ENCODE measurements at places on chromosomes 4 and X.

DNA sequence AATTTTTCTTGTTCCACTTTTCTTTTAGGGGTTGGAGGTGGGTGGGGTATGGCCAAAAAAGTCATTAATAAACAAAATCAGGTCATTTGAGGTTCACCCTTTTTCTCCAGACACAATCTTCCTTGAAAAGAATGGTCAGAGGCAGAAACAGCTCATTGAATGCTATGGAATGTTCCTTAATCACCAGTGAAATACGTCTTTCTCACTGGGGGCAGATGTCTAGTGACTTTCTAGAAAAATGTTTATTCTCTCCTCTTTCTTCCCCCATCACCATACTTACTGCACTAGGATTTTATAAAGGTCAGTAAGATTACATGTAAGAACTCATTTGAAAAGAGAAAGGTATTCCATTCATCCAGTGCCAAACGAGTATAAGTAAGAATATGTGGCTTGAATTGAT, 44.5 kb downstream of the MGST2 start:
- no peak for DNase-seq

DNA sequence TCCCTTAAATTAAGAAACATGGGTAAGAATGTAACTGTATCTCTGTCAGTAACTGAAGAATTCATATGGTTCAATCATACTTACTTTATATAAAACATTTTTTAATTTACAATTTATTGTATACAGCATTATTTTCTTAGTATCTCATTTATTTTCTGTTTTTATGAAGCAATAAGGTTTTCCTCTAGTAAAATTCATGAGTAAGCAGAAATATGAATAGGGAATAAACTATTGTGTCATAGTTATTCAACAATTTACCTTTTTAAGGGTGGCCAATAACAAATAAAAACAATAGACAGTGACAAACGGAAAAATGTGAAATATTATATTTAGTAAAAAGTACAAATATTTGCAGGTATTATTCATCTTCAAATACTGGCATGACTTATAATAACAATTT, 624.4 kb downstream of the TECRL start:
- no peak for DNase-seq

- no peak for DNase-seq
Observed at GRCh38 chrX:46559062-46559461, 13.8 kb upstream of the ZNF674 start.

DNA sequence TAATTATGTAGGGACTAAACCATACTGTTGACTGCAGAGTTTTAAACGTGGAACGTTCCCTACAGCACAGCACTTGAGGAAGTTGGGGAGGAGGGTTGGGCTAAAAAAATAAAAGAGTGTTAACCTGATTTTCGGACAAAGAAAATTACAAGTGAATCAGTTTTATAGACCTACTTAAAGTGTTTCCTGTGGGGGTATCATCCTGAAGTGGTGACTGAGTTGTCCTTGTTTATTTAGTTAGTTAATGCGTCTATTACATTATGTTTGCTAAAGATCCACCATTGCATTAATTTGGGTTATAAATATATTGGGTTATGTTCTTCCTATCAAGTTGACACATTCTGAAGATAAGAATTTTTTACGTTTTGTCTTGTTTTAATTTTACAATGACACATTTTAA, 14.7 kb downstream of the UNC5C start:
- DNase-seq: no peak

DNA sequence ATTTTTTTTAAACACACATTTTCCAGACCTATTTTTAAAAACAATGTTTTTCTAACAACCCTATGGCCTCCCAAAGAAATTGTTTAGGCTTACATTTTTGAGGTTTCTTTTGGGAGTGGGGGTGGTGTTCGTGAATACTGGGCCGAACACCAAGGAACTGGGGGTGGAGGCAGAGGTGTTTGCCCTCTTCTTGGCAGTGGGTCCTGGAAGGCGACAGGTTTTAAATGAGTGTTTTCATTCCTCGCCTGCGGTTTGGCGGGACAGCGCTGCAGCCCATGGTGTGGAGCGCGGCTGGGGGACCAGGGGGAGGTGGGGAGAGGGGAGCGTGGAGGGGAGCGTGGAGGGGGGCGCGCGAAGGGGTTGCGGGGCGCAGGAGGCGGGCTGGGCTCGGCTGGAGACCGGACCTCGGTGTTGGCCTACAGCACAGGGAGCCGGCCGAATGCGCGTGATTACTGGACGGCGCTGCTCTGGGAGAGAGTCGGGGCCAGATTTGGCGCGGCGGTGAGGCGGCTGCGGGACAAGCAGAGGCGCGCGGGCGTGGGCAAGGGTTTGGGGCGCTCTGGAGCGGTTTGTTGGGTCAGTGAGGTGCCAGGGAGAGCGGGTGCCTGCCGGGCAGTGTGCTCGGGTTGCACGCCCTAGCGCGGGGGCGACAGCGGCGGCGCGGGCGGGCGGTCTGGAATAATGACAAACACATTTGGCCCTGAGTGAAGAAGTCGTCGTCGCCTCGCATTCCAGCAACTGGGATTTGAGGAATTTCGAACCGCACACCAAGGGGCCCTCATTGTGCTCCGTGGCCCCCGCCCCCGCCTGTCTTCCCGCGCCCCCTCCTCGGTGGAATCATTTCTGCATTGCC, 764 bp downstream of the PDGFRA start:
- no peak for DNase-seq

GRCh38 chr4:183823434-183823833, 81.7 kb upstream of the STOX2 start:
- DNase-seq: no peak

DNA sequence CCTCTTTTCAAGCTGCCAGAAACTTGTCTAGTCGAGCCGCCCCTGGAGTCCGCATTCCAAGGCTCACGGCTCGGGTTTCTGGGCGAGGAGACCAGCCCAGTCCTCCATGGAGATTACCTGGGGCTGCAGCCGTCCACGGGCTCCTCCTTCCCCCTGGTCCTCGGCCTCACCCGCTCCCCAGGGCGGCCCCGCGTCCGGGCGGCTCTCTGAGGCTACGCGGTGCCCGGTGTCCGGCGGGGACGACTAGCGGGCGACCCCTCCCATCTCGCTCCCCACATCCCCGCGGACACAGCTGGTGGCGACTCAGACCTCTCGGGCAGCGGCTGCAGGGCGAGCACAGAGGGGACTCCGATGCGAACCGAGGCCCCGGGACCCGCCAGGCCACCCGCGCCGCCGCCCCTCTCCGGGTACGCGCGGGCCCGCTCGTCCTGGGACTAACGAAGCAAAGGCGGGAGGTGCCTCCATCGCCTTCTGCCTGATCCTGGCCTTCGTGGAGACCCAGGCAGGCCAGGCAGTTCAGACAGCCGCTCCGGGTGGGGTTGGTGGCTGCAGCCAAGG, 159.4 kb downstream of the TRAM1L1 start:
- no peak for DNase-seq

- no peak for DNase-seq
Observed at GRCh38 chr4:24794480-24794879, 893 bp upstream of the SOD3 start.

DNA sequence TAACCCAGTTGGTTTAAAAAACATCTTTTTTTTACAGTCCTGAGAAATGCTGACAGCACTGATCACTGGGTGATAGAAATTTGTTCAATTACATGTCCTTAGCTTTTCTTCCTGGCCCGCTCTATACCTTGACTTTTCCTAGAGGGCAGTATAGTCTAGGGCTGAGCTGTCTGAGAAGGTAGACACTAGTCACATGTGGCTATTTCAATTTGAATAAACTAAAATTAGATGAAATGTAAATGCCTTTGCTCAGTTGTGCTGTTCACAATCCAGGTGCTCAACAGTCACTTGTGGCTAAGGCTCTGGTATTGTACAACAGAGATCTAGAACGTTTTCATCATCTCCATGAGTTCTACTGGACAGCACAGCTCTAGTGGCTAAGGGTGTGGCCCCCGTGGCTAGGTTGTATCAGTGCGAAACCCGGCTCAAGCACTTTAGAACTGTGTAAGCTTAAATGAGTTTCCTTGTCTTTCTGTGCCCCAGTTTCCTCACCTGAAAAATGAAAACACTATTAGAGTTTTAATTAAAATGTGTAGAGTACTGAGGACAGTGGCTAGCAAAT, 111.6 kb upstream of the WDR17 start:
- no peak for DNase-seq

- DNase-seq: no peak
Observed at GRCh38 chrX:123665197-123665596, 67.7 kb downstream of the THOC2 start.

- DNase-seq: no peak
Observed at GRCh38 chrX:115571712-115572111, 10.7 kb downstream of the PLS3 start.

- no peak for DNase-seq
Observed at GRCh38 chr4:101419336-101420135, 72.2 kb upstream of the PPP3CA start.

- DNase-seq: no peak
Observed at GRCh38 chr4:139764182-139764581, 98.6 kb downstream of the MGST2 start.

- DNase-seq: no peak
Observed at GRCh38 chrX:106950381-106950780, 30.2 kb downstream of the CLDN2 start.

- DNase-seq: no peak
Observed at GRCh38 chr4:113969709-113970334, 9.6 kb downstream of the ARSJ start.

GRCh38 chrX:19863212-19863856, 24.1 kb downstream of the SH3KBP1 start:
- DNase-seq: no peak

DNA sequence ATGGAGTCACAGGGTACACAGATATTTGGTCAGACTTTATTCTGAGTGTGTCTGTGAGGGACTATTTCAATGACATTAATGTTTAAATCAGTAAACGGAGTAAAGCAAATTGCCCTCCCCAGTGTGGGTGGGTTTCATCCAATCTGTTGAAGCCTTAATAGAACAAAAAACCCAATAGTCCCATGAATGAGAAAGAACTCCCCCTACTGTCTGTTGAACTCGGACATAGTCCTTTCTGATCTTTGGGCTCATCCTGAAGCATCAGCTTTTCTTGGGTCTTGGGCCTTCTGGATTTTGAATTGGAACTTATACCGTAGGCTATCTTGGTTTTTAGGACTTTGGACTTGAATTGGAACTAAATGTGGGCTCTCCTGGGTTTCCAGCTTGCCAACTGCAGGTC, 193.6 kb downstream of the COX7B2 start:
- DNase-seq: no peak

- no peak for DNase-seq
Observed at GRCh38 chrX:124086411-124086810, 124.9 kb downstream of the STAG2 start.

- no peak for DNase-seq
Observed at GRCh38 chr4:80049402-80049801, 23.6 kb downstream of the ANTXR2 start.

DNA sequence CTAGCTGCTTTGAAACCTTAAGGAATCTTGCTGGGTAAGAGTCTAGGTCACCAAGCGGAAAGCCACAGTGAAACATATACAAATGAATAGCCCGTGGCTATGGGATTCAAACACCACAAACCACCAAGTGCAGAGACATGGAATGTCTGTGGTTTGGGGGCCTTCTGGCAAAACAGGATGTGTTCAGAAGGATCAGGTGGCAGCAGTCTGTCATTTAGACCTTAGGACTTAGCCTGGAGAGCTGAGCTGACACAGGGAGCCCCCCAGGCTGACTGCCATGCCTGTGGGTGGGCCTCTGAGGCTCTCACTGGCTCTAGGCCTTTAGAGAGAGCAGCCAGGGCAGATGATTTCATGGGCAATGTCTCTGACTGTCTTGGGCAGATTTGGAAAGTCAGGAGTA, 225.6 kb downstream of the FBXW7 start:
- no peak for DNase-seq

- DNase-seq: no peak
Observed at GRCh38 chr4:67198727-67199126, 346.6 kb downstream of the CENPC start.

- DNase-seq: no peak
Observed at GRCh38 chr4:54662123-54662522, 4.4 kb downstream of the KIT start.

- DNase-seq: no peak
Observed at GRCh38 chr4:111405989-111406388, 739.3 kb upstream of the FAM241A start.

DNA sequence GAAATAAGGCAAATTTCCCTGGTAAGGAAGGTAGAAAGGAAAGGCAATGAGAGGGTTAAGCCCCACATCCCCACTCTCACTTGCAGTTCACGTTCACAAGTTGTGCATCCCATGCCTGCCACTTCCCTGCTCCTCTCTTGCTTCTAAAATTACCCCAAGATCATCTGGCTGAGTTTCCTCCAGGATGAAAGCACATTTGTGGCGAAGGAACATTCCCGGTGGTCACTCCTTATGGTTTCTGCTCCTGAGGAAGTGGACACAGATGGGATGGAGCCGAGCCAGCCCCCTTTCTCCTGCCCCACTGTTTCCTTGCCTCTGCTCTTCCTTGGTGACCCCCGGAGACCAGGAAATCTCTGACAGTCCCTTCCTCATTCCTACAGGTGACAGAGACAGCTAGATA, 37.5 kb downstream of the SPINK2 start:
- no peak for DNase-seq

DNA sequence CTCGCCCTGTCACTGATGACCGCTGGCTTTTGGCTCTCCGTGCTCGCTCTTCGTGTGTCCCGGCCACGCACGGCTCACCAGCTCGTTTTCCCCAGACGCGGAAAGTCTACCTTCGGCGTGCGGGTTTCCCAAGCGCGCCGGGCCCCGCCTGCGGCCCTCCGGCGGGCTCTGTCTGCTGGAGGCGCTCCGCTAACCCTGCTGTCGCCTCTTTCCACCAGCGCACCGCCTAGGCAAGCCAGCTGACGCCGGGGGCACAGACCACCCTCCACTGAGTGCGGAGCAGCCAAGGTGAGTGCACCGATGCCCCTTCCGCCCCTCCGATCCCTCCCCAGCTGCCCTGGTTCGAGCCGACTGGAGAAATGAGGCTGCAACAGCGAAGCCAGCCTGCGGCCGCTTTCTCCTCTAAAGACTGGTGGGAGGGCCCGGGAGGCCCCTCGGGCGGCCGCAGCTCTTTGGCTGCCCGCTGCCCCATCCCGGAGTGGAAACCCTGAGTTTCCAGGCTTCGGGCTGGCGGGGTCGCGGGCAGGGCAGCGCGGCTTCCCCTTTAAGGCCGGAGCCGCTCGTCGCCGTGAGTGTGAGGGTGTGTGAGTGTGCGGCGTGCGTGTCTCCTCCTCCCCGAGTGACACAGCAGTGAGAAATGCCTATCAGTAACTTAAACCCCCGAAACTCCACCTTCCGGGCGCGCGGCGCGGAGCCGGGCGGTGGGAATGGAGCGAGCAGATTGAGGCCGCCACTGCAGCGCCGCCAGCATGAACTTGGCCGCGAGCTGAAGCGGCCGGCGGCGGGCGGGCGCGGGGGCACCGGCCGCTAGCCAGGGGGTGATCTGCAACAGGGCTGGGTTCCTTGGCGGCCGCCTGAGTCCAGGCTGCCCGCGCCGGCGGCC, at the start of gene MAMLD1:
MAMLD1 (plus strand) TSS at position 719 of the 883 bp plus-strand sequence. CDS start 82,200 bp downstream, outside the sequence.
- no peak for DNase-seq

- no peak for DNase-seq
Observed at GRCh38 chr4:184657144-184657543, 7.6 kb downstream of the PRIMPOL start.

- DNase-seq: no peak
Observed at GRCh38 chr4:43234626-43235415, 342.3 kb downstream of the GRXCR1 start.

GRCh38 chr4:172547724-172548123, 620.9 kb upstream of the GALNT7 start:
- DNase-seq: no peak

Measured in GM18507 (cell line).